Activated T-helper 1 cell treated with anti-CD3 and anti-CD28 coated beads, Interleukin-2, amount 50 U/mL, for 16 hours (primary cell): ENCODE measurements at places on chromosomes 4 and X.

- no peak for DNase-seq
Measured at GRCh38 chr4:13323921-13324320, 160.2 kb downstream of the RAB28 start.

DNA sequence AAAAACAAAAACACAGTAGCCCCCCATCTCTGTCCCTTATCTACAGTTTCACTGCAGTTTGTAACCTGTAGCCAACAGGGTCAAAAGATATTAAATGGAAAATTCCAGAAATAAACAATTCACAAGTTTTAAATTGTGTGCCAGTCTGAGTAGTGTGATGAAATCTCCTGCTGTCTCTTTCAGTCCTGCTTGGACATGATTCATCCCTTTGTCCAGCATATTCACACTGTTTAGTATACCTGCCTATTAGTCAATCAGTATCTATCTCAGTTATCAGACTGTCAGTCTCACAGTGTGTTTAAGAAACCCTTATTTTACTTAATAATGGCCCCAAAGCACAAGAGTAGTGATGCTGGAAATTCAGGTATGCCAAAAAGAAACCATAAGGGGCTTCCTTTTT, 21.9 kb downstream of the CNOT6L start:
- DNase-seq = no peak

DNA sequence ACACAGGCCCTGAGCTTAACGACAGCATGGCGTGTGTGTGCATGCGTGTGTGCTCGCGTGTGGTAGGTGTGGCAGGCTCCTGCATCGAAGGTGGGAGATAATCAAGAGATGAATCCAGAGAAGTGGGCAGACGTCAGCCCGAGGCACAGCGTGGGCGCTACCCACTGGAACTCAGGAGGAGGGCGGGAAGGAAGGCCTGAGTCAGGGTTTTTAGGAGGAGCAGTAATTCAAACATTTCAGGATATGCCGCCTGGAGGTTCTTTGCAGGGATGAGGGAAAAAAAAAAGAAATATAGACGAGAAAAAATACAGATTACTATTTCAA, 66.3 kb upstream of the STX18 start:
- no peak for DNase-seq

- DNase-seq = no peak
Measured at GRCh38 chrX:6225288-6225910, 3.3 kb downstream of the NLGN4X start.

DNA sequence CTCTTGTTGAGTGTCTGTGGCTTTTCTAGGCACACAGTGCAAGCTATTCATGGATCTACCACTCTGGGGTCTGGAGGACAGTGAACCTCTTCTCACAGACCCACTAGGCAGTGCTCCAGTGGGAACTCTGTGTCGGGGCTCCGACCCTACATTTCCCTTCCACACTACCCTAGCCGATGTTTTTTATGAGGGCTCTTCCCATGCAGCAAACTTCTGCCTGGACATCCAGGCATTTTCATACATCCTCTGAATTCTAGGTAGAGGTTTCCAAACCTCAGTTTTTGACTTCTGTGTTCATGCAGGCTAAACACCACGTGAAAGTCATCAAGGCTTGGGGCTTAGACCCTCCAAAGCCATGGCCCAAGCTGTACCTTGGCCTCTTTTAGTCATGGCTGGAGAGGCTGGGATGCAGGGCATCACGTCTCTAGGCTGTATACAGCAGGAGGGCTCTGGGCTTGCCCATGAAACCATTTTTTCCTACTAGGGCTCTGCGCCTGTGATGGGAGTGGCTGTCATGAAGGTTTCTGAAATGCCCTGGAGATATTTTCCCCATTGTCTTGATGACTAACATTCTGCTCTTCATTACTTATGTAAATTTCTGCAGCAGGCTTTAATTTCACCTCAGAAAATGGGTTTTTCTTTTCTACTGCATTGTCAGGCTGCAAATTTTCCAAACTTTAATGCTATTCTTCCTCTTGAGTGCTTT, 249.8 kb upstream of the CPEB2 start:
- DNase-seq = no peak

DNA sequence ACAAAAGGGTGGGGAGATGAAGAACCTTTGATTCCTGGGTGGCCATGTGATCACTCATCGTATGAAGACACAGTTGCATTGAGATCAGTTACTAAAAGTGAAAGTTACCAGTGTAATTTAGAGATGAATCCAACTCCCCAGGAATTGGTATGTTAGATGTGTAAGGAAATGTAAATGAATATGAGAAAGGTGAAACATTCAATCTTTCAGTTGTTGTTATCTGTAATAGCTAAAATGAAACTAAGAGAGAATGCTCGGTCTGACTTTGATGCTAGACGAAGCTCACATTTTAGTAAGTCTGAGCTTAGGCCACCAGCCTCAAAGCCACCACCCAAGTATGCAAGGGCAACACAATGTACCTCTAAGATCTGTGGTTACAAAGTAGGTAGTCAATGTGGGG, 194.3 kb upstream of the POF1B start:
- DNase-seq = no peak

GRCh38 chr4:158621729-158622128, 50.0 kb downstream of the C4orf46 start:
- no peak for DNase-seq

GRCh38 chrX:57447856-57448255, 144.0 kb upstream of the ZXDB start:
- DNase-seq = no peak

DNA sequence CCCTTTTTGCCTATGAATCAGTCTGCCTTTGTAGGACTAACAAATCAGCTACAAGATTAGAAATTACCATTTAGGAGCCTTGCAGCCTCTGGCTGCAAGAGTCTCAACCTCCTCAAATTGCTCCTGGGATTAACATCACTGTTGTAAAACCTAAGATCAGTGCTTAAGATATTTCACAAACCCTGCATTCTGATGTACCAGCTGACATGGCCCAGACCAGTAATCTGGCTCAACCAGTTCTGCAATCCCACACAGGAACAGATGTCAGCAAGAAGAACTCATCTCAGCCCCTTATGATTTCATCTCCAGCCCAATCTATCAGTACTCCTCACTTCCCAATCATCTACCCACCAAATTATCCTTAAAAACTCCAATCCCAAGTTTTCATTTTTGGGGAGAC, 32.5 kb upstream of the AADAT start:
- DNase-seq = no peak

DNA sequence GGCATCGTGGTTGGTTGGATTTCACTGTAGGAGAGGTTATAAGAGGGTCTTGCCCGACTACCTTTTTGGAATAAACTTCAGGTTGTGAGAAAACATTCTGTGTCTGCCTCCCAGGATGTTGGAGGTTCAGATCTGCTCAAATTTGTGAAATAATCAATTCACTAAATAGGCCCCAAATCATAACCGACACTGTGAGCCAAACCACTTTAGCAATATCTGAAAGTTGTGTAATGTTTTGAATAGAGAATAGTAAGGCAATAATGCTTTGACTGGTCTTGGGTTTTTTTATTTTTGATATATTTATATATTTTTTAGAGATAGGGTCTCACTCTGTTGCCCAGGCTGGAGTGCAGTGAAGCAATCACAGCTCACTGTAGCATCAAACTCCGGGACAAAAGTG, 131.2 kb downstream of the GLRA3 start:
- no peak for DNase-seq

GRCh38 chrX:75746891-75747639, 38.0 kb downstream of the MAGEE2 start:
- DNase-seq = no peak

DNA sequence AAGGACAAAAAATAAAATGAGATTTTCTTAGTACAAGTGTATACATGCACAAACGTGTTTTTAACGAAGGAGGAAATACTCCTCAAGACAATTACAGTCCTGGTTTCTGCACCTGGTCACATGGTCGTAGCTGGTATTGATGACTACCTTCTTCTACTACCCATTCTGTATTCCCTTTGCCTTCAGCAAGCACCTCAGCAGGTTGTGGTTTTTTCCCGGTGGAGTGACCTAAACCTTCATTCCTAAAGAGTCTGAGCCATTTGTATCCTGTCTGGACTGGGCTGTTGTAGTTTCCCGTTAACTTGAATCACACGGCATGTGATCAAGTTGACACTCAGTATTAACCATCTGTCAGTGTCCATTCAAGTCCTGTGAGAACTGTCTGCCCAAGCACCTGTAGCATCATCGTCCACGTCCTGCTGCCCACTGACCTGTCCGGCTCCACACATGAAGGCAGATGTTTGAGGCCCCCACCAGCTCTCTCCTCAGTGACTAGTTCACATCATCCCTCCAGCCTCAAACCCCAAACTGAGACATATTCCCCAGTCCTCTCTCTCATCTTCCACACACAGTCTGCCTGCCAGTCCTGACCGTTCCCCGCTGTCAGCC, 31.1 kb upstream of the TBC1D14 start:
- no peak for DNase-seq

DNA sequence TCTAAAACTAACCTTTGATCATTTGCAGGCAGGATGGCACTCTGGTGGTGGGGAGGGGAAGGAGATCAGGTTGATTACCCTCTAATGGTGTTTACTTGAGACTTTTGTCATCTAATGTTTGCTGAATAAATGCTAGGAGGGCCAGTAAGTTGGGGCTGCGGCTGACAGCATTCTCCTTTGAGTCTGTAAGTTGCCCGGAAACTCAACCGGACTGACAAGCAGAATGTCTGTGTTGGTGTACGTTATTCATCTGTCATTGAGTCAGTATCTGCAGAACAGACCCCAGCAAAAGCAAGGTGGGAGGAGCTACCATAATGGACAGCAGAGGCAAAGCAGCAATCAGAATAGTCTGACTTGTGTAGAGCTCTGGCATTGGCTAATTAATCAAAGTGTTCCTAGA, 1210.6 kb upstream of the PABPC4L start:
- DNase-seq = no peak

DNA sequence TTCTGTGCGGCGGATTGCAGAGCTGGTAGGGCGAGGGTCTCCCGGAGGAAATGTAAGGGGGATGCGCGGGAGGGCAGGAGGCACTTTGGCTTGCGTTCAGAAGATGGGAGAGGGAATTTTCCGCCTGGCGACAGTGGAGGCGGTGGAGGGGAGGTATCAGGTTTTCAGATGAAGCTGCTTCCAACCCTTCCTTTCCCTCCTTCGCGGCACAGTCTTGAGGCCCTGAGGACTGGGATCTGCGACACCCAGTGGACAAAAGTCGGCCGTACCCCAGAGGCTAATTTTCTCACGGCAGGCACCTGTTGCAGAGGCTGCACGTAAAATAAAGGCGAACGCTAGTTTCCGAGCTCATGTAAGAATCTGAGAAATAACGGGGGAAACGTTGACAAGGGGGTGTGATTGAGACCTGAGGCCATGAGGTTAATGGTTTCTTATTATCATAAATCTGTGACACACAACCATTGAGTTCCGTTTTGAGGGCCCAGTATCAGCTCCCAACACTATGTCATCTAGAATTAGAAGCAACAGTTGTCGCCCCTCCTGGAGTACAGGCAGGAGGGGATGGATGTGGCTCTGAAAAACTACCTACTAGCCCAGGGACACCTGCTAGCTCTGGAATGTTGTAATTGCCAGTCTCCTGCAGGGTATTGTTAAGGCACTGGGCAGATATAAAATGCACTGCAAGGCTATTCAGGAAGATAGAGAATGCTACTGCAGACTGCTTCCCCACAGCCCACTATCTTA, 1.1 kb downstream of the ZCCHC18 start:
- DNase-seq = peak; percentile 24

GRCh38 chr4:6888506-6889071, 21.0 kb upstream of the TBC1D14 start:
- no peak for DNase-seq
